ENCODE measurements at places on chromosomes 2 and 18.
A peak's percentile ranks its signal among the peaks of the same experiment; 100 is the strongest.

DNA sequence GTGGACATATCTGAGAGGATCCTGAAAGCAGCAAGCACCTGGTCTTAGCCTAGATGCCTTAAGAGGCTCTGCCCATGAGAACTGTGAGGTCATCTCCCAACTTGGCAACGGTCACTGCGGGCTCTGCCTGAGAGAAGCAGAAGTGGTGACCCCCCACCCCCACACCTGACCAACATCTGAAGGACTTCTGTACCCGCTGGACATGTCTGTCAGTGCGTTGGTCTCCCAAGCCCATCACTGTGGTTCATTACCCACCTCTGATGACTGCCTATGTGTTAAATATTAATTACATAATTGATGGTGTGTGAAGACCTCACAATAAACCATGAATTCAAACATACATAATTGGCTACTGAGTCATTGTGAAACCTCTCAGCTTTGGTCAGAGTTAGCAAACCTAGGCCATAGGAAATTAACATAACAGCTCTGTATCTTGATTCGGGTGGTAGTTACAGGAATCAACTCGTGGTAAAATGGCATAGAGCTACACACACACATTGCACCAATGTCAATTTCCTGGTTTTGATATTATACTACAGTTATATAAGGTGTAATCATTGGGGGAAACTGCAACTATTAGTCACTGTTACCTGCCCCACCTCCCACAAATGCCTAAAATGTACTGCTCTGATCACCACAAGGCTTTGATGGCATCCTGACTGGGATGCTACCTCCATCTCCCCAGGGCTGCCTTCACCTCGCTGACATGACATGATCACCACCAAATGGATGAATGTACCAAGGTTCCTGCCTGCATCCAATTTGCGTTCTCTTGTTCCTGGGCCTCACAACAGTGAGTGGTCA is 4.3 kb upstream of the GALNT1 start:
- peak; percentile 96 for DNase-seq

- no peak for DNase-seq
Observed at GRCh38 chr2:190207930-190208329, 111.7 kb downstream of the HIBCH start.

- no peak for DNase-seq
Observed at GRCh38 chr18:45254709-45255082, 360.6 kb upstream of the SLC14A2 start.

DNA sequence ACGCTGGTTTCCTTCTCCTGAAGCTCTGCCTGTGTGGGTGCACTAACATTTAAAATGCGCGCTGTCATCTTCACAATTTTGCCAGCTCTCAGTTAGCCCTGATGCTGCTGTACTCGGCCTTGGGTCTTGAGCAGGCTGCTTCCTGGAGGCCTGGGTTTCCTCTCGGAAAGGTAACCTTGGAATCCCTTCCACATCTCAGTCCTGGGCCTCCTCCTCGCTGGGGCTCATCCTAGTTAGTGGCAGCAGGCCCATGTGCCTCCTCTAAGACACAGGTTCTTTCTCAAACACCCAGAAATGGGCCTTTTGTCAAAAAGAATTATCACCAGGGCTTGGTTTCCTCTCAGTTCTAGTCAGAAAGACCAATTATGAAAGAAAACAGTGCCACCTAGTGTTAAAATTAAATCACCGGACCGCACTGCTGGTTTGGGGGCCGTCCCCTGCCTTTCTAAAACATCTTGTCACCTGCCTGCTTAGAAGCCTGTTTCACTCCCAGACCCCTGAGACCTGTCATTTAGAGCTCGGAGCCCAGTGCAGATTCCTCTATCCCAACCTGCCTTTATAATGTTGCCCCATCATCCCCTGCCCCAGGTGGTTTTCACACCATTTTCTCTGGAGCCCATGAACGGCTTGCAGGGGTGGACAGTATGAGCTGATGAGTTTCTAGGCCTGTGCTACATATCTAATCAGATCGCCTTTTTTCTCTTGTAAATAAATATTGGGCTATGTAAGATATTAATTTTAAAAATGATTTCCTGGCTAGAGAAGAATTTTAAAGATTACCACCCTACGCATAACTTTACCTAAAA is 42.4 kb downstream of the HK2 start:
- peak; percentile 47 for DNase-seq

DNA sequence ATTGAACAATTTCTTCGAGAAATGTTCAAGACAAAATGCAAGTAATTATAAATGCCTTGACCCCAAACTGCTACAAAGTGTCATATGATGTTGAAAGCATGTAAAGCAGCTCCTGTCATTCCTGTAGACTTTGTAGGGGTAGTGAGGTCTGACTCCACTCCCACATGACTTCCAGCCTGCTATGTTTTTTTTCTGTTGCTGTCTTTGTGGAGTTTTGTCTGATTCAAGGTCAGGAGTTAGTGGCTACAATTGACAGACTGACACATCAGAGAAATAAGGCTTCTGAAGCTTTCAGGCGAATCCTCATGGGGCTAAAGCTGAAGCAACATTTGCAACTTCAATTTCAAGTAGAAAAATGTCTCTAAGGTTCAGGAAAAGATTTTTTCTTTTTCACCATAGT is 63.9 kb upstream of the CCDC195 start:
- DNase-seq: no peak

GRCh38 chr18:48374423-48375149 is 34.6 kb downstream of the ZBTB7C start:
- DNase-seq: no peak

GRCh38 chr2:130377491-130377890 is 21.6 kb downstream of the PTPN18 start:
- DNase-seq: no peak

GRCh38 chr2:95050385-95051300 is 25.1 kb downstream of the MAL start:
- DNase-seq: no peak

DNA sequence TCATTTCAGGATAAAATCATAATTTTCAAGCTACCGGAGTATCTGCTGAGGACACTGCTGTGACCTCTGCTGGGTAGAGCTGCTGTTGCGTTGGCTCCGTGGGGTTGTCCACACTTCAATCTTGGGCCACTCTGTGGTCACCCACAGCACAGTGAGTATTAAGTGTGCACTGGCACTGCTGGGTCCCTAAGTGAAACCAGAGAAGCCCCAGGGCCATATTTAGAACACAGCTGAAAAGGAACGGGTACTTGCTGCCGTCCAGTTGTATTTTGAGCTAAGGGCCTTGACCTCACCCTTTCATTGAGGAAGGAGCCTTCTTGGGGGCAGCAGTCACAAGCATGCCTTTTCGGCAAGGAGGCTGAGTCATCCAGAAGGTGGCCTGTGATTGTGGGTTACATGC is 10.1 kb downstream of the SLC9A4 start:
- DNase-seq: no peak

DNA sequence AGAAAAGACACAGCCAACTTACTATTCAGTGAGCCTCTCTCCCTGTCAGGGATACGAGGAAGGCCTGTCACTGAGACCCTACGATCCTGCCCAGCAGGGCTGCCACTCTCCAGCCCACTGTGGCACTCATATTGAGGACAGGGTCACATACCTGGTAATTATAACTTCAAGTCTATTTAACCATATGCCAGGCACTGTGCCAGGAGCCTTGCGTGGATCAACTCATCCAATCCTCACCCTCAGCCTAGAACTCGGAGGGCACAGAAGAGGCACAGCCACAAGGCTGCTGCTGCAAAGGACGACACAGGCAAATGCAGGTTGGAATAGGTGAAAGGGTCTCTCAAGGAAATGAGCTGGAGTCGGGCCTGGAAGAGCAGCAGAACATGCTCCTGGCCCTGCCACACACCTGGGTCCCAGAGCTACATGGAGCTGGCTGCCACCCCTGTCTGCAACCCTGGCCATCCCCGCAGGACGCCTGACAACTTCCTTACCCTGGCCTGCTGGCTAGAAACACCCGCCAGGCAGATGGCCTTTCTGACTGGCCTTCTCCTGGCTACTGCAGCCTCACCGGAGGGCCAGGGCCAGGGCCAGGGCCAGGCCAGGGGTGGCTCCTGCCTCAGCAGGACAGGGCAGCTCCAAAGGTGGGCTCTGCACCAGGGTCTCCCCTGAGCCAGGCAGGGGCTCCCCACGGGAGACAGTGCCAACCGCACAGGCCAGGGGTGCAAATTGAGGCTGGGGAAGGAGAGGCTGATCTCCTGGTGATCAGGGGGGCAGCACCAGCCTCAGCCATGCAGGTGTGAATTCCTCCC is 32.1 kb upstream of the SLC66A3 start:
- no peak for DNase-seq

DNA sequence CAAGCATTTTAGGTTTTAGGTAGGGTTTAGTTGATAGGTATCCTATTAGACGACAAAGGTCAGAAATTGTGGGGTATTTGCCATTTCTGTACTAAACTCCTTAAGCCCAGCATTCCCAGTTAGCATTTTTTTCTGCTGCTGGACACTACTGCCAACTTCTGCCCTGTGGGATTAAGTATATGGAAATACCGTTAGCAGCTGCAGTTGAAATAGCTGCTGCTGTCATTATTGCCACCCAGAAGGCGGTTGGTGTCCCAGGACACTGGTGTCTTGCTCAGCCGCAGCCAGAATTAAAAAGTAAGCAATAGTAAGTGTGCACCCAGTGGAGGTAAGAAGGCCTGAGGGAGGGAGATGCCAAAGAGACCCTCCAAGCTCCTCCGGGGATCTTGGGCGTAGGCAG is 1.9 kb upstream of the UXS1 start:
- DNase-seq: no peak

DNA sequence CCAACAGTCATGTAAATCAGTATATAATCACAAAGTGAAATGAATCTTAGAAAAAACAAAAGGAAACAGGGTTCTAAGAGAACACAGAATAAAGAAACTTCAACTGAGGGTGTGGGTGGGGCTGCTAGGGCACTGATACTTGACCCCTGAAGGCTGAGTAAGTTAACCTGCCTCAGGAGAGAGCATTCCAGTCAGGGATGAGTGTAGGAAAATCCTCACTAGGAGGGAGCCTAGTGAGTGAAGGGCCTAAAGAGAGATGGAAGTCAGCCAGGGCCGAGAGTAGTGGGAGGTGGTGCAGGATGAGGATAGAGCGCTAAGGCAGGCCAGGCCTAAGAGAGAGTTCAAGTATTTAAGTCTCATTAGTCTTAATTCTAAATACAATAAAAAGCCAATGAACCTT is 342.6 kb downstream of the SATB2 start:
- DNase-seq: no peak

- DNase-seq: peak; percentile 2
Observed at GRCh38 chr18:44791520-44791919, 110.8 kb downstream of the SETBP1 start.

- DNase-seq: no peak
Observed at GRCh38 chr2:45083175-45083574, 73.9 kb upstream of the SIX2 start.

DNA sequence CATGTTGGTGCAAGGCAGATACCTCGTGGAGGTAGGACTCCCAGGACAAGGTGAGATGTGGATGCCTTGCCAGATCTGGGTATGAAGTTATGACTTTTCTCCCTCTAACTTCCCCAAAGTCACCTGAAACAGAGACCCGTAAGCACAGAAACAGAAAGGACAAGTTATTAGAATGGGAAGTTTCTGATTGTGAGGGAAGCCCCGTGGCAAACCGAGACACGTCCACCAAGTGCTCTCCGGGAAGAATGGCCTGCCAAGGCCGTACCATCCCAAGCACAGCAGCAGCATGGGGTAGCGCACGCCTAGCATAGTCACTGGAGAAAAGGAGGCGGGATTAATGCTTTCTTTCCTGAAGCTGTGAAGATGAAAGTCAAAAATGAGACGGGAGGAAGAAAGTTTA is 110.6 kb downstream of the ZNF532 start:
- DNase-seq: no peak

- peak; percentile 3 for DNase-seq
Observed at GRCh38 chr2:201697899-201698298, 545 bp downstream of the MPP4 start.

GRCh38 chr2:239549711-239550255 is 149.0 kb upstream of the HDAC4 start:
- no peak for DNase-seq

DNA sequence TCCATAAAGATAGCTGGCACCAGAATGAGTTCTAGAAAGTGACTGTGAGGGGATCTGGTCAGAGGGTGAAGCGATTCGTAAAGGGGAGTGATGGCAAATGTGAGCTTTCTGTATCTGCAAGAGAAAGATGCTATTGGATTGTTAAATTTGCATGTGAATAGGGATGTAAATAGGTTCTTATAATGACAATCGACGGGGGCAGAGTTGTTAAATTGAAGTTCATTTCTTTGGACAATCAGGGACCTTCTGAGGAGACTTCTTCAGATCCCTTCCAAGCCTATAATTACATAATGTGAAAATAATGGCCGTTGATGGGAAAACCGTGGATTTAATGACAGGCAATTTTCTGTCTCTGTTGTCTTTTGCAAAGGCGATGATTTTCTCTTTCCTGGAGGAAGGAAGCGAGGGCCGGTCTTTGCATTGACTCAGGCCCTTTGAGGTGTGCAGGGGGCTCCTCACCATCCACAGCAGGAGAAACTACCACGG is 52.2 kb upstream of the TMEM18 start:
- no peak for DNase-seq

- DNase-seq: no peak
Observed at GRCh38 chr2:18237298-18237697, 323.2 kb downstream of the RDH14 start.

DNA sequence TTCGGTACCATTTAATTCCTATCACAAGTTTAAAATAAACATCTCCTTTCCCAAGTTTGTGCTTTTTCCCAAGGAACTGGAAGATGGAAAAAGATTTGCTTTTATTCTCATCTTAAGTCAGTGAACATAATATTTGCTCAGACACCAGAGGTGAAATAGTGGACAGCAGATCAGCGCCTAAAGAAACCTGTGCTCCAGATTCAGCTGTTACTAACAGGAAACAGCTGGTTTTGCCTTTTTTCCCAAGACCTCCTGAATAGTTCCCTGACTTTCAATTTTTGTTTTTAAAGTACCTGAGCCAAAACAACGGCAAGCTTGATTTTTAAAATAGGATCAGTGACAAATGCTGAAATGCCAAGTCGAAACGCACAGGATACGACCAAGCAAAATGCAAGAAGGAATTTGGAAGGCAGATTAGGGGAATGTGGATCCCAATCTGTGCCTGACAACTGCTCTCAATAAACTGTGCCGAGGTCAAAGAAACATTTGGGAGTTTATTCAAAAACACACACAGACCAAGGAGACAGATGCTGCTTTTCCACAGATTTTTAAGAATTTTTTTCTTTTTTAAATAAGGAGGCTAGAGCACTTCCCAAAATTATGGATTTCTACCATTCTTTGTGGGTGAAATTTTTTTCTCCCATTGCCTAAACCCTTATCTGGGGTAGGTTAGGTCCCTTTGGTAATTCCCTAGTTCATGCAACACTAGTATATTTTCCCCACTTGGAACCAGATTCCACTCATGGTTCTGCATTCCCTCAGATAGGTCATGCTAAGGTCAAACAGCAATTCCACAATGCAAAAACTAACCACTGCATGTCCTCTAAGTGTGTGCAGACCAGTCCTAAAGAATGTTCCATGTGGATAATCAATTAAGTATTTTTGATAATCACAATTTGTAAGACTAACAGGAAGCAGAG is 121.5 kb upstream of the PDE1A start:
- DNase-seq: no peak
